ENCODE measurements at places on chromosomes 11 and 22. TPM values are rescaled to one million over a fixed set of nuclear protein-coding genes. Genes with fewer than 3 reads are reported as not detected.

The SNX32 gene
- total RNA-seq = 2.2 TPM

The TTC36 gene
- total RNA-seq = 0.36 TPM

The APOL1 gene
- total RNA-seq = 14.0 TPM

The NXPE1 gene
- total RNA-seq = not detected

The OR51E2 gene
- not detected for total RNA-seq

The TMEM191C gene
- 3.6 TPM for total RNA-seq

The IFITM10 gene
- 0.69 TPM for total RNA-seq

The MN1 gene
- total RNA-seq = under 0.01 TPM

The OR2AG2 gene
- 0.34 TPM for total RNA-seq

The MS4A4A gene
- not detected for total RNA-seq

The MS4A12 gene
- not detected for total RNA-seq

The THRSP gene
- not detected for total RNA-seq

The RBM7 gene
- total RNA-seq = 20.6 TPM

The P4HA3 gene
- 0.36 TPM for total RNA-seq

The PNPLA5 gene
- not detected for total RNA-seq

The KDM4D gene
- total RNA-seq = 0.73 TPM

The C2CD3 gene
- 18.5 TPM for total RNA-seq

The POLR3H gene
- 34.2 TPM for total RNA-seq

The MRGPRE gene
- total RNA-seq = not detected

The ARHGAP42 gene
- total RNA-seq = 18.9 TPM

The OR56A1 gene
- total RNA-seq = not detected

The GGT5 gene
- total RNA-seq = 1.1 TPM

The ADORA2A gene
- 0.34 TPM for total RNA-seq

The SHANK3 gene
- total RNA-seq = 2.8 TPM

The VEGFB gene
- total RNA-seq = 36.6 TPM

The OR9Q2 gene
- not detected for total RNA-seq

The MRGPRX3 gene
- total RNA-seq = 0.31 TPM

The SCN3B gene
- under 0.01 TPM for total RNA-seq

The OR52H1 gene
- 0.36 TPM for total RNA-seq

The CRYAB gene
- 92.9 TPM for total RNA-seq

The CDPF1 gene
- 12.0 TPM for total RNA-seq

The MOV10L1 gene
- total RNA-seq = not detected

The FAM180B gene
- under 0.01 TPM for total RNA-seq

The NLRP10 gene
- total RNA-seq = under 0.01 TPM

The OR8U1 gene
- total RNA-seq = not detected

The OR6A2 gene
- total RNA-seq = 0.69 TPM

The POU2F3 gene
- total RNA-seq = 0.15 TPM
